ENCODE measurements at places on chromosomes 3 and 15.
A peak's percentile ranks its signal among the peaks of the same experiment; 100 is the strongest.

GRCh38 chr3:42495393-42495792, 7.0 kb upstream of the VIPR1 start:
- DNase-seq, result peak; percentile 2

GRCh38 chr3:132787616-132788300, 65.5 kb upstream of the NPHP3 start:
- no peak for DNase-seq

- no peak for DNase-seq
Observed at GRCh38 chr3:59482684-59483083, 432.9 kb upstream of the CFAP20DC start.

DNA sequence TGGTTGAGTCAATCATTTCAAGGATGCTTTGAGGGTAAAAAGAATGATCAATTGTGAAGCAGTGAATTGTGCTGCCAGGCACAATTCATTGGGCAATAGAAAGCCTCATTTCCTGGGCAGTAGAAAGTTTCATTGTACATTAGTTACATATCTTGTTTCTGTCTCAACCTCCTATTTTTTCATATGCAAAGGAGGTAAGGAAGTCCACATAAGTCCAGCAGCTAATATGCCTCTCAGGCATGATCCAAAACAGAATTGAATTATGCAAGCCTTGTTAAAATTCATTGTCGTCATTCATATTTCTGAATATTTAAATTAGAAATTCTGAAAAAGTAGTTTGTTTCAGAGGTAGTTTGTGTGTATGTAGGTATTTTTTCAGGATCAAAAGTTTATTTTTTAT, 65.8 kb downstream of the TFRC start:
- DNase-seq, result no peak

- peak; percentile 53 for DNase-seq
Observed at GRCh38 chr3:8987645-8988383, 24.5 kb upstream of the RAD18 start.

GRCh38 chr3:71090207-71090606, 493.3 kb downstream of the FOXP1 start:
- DNase-seq, result no peak

DNA sequence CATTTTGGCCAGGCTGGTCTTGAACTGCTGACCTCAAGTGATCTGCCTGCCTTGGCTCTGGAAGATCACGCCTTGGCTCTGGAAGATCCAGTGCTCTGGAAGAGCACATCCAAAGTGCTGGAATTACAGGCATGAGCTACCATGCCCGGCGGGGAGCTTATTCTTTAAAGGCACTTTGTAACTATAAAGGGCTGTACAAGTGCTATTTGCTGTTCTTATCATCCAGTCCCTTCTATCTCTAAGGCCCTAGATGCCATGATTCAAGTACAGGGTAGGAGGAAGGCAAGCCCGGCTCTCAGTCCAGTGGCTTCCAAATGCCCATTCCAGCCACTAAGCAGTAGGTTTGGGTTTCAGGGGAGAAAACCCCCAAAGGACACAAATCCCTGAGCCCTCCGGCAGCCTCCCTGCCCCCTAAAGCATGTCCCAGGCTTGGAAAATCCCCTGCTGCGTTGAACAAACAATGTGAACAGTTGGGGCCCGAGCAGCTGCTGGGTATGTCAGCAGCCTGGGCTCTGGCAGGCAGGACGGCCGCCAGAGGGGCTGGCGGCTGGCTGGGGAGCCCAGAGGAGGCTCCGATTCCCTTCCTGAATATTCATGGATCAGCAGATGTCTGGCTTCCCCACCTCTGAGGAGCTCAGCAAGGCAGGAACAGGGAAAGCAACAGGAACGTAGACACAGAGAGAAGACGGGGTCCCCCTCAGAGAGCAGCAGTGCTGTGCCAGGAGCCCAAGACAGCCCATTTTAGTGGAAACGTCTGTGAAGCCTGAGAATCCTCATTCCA, 7.7 kb downstream of the IGDCC4 start:
- DNase-seq, result peak; percentile 44

- DNase-seq, result no peak
Observed at GRCh38 chr3:186193534-186194450, 84.9 kb upstream of the ETV5 start.

DNA sequence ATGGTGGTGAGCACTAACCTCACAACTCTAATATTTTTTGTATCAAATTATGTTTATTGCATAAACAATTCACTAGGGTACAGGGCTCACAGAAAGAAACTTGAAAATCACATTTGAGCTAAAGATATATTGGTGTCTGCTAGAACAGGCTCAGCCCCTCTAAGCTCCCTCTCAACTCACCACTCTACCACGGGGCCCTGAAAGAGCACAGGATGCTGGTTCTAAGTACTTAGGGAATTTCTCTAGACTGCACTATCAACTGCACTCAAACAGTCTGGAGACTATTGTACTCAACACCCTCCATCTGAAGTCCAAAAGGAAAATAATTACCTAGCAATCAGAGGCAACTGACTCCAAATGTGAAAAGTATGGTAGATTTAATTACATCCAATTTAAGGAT, 98.7 kb upstream of the STRIT1 start:
- DNase-seq, result no peak

- no peak for DNase-seq
Observed at GRCh38 chr3:52078781-52079560, 22.6 kb upstream of the DUSP7 start.

DNA sequence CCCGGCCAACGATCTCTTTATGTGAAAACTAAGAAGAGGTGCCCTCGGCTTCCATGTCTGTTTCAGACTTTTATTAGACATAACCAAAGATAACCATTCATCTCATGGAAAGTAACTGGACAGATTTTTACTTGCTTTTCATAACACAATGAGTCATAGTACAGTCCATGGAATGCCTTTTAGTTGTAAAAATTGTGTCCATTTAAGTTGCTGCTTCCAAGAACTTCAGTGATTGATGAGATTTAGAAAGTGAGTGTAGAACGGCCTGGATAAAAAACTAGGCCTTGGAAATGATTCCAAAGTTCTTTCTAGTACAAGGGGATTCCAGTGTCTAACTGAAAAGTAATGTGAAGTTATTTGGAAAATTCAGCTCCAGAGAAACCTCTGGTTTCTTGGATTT, 10.8 kb downstream of the EIF2AK4 start:
- DNase-seq, result no peak

- no peak for DNase-seq
Observed at GRCh38 chr15:72511536-72511935, 37.4 kb downstream of the ARIH1 start.

- DNase-seq, result no peak
Observed at GRCh38 chr3:107008213-107008612, 369.0 kb upstream of the CCDC54 start.

DNA sequence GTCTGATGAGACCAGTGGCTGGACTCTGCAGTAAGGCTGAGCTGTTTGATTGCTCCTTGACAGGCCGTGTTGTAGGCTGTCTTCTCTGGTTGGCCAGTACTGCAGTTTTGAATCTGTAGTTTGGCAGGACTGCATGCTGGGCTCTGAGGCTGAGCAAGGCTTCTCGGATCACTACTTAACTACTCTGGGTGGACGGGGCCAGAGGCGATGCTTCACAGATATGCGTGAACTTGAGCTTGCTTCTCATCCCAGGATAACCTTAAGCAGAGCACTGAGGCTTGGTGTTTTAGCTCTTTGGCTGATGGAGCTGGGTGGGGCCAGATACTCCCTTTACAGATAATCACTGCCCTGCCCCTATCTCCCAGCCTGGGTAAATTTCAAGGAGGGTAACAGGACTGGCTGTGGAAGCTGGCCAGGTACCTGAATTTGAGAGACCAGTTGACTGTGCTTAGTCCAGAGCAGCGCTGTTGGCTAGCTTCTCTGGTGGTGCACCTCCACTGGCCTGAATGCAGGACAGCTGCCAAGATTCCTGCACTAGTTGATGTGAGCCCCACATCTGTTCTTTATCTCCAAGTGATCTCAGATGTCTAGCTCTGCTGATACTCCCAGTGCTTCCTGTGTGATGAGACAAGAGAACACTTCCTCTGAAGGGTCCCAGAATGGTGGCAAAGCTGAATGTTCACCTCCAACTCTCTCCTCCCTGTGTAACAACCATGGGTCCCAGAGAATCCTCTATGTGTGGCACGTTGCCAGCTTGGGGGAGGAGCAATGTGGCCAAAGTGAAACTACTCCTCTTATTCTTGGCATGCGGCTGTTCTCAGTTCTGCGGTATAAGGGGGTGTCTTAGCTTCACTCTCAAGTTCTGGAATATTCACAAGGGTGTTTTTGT, 37.9 kb downstream of the RPL39L start:
- DNase-seq, result peak; percentile 82

DNA sequence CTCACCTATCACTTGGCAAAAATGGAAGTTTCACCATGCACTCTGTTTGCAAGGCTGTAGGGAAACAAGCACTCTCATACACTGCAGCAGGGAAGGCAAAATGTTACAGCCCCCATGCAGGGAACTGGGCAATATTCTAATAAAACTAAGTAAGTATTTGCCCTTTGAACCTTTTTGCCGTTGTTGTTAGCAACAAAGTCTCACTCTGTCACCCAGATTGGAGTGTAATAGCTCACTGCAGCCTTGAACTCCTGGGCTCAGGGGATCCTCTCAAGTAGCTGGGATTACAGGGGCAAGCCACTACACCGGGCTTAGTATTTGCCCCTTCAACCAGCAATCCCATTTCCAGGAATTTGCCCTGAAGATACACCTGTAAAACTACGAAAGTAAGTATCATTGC, 122.5 kb downstream of the TBC1D5 start:
- DNase-seq, result no peak

GRCh38 chr15:100036015-100036414, 302.8 kb upstream of the LYSMD4 start:
- DNase-seq, result no peak

DNA sequence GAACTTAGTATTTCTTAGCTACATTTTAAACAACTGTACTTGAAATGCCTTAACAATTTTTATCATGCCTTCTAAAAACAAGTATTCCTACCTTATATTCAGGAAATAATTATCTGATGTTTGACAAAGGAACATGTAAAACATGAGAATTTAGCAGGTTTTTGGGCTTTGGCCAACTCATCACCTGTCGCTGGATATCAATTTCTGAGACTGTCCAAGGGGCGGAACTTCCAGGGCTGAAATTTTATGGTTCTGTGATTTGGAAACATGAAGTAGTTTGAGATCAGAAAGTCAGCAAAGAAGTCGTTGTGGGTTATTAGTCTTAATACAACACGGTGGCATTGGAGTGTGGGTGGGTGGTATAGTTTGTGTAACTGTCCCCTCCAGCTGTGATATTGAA, 282.2 kb upstream of the LRRN1 start:
- DNase-seq, result no peak

DNA sequence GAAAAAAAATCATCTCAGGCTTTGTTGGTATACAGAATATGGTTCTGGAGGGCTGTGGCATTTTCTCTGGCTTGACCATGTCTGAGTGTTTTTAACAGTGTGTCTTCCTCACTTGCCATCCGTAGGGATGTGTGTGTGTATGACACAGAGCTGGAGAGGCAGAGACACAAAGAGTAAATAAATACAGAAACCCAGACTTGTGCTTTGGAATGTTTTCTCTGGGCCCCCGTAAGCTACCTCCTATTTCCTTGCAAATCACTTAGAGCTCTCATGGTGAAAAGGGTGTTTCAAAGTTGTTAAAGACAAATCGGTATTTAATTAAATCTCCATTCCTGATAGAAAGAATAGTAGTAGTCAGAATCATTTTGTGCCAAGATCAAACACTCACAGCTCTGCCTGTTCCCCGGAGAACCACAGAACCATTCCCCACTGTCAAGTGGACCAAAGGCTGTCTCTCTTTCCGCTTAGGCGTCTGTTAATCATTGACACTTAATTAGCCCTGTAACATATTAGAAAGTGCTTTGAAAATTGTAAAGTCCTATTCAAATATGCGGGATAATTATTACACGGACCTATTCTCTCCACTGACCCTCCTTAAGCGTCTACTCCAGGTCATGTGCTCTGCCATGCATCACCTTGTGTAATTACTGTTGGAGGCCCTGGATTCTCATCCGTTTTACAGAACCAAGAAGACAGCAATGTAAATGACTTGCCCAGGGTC, 313.6 kb upstream of the TLE3 start:
- DNase-seq, result no peak

- DNase-seq, result no peak
Observed at GRCh38 chr3:194682694-194683310, 2.9 kb upstream of the FAM43A start.

GRCh38 chr3:73772076-73772886, 147.5 kb upstream of the PDZRN3 start:
- DNase-seq, result no peak

DNA sequence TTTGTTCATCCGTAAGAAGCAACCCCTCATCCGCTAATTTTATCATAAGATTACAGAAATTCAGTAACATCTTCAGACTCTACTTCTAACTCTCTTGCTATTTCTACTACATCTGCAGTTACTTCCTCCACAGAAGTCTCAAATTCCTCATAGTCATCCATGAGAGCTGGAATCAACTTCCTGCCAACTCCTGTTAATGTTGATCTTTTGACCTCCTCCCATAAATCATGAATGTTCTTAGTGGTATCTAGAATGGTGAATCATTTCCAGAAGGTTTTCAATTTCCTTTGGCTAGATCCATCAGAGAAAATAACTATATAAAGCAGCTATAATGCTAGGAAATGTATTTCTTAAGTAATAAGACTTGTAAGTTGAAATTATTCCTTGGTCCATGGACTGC, 115.1 kb downstream of the TAFA4 start:
- no peak for DNase-seq

GRCh38 chr15:58770519-58770856, 614 bp upstream of the MINDY2 start:
- DNase-seq, result no peak

GRCh38 chr3:10912786-10913185, 79.8 kb upstream of the SLC6A1 start:
- DNase-seq, result no peak

- DNase-seq, result peak; percentile 82
Observed at GRCh38 chr3:57164657-57165573, at the start of gene IL17RD. IL17RD (minus strand) TSS chr3:57165353; CDS start chr3:57165286, 67 bp downstream.

DNA sequence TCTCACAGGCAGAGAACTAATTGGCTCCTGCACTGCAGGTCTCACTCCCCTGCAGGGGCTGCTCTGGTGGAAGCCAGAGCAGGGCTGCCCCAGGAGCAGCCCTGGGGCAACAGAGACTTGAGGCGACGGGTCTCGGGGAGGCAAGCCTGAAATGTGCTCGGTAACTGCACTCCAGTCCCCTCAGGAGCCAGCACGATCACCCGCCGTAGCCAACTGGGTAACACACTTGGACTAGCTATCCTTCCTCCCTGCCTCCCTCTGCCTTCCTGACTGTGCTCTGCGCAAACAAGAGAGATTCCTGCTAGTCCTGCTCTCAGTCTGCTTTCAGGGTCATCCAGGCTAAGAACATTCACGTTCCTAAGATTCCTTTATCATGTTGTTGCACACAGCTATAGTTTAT, 140.7 kb upstream of the NSMCE3 start:
- DNase-seq, result no peak

- no peak for DNase-seq
Observed at GRCh38 chr3:173938159-173938558, 540.6 kb downstream of the NLGN1 start.
